ENCODE measurements at places on chromosomes 2 and 18.

- no peak for DNase-seq
Observed at GRCh38 chr2:111519071-111519470, 364.9 kb downstream of the ANAPC1 start.

DNA sequence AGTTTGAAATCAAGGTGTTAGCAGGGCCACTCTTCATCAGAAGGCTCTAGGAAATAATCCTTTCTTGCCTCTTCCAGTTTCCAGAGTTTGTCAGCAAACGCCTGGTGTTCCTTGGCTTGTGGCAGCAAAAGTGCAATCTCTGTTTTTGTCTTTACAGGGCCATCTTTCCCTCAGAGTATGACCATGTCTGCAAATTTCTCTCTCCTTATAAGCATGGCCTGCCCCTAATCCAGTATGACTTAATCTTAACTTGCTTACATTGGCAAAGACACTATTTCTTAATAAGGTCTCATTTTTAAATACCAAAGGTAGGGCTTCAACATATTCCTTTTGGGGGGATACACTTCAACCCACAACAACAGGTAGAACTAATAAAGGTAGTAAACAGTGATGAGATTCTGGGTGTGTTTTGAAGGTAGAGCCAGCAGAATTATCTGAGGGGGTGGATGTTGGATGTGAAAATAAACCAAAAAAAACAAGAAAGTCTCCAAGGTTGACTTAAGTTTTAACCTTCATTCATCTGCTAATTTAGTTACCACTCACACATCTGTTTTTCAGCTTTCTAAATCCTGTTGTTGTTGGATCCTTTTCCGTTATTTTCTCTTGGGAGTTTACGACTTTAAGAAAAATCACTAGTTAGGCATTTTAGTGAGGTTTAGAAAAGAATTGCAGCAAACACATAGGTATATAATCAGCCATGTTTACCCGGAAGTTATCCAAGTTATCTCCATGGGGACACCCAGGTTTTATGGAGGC is 234.4 kb upstream of the FIGN start:
- DNase-seq: no peak

DNA sequence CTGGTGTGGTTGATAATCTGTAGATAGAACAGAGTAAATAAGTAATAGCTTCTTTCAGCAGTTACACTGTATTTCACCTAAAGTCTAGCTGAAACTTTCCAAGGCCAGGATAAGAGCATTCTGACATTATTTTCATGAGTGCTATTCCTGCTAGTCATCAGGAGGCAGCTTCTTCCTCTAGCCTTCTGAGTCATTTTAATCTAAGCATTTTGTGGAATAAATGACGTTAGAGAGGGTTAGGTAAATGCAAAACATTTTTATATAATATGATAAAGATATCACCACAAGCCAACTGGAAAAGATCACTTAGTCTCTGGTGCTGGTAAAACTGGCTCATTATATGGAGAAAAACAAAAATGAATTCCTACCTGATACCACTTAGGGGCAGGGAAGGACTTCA is 138.5 kb downstream of the MEP1B start:
- no peak for DNase-seq

- no peak for DNase-seq
Observed at GRCh38 chr2:210226223-210226622, 976 bp upstream of the ACADL start.

DNA sequence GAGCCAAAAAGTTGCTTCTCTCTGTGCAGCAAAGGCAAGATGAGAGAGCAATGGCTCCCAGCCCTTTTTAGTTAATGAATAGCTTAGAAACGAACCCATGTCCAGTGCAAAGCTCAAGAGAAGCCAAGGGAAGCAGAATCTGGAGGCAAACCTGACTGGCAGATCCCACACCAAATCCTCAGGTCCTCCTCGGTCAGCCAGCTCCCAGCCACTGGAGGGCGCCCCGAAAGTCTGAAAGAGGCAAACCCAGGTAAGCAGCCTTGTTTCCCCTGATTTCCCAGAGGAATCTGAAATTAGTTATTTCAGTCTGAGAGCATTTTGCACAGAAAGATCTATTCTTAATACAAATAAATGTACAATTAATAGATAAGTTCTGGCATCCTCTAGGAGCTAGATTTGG is 71.3 kb upstream of the PID1 start:
- DNase-seq: no peak

DNA sequence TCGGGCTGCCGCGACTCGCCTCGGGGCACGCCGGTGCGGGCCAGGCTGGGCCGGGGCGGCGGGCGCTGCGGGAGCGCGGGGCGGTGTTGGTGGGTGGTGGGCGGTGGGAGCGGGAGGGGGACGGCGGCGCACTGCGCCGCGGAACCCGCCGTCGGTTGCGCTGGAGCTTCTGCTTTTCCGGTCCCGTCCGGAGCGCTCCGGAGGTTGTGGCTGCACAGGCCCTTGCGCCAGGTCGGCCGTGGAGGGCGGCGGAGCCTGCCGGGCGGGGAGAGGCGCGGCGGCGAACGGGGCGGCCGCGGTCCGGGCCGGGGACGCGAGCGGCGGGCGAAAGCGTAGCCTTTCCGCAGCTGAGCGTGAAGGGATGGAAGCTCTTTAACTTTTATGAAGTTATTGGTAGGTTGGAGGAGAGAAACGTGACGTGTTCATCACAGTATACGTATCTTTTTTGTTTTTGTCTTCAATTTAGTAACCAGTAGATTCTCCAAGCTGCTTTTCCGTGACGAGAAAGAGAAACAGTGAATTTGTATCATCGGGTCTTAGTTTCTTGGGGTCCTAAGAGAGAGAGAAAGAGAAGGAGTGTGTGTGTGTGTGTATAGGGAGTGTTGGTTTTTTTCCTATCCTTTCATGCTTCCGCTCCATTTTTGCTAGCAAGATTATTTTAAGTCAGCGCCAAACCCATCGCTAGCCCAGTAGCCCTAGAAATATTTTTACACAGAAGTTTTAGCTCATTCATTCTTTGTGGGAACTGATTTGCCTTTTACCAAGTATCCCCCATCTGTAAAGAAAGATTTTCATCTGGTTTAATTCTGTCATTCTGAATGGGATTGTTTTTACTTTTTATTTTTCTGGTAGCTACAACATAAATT is 535 bp downstream of the ATG4B start:
- no peak for DNase-seq

DNA sequence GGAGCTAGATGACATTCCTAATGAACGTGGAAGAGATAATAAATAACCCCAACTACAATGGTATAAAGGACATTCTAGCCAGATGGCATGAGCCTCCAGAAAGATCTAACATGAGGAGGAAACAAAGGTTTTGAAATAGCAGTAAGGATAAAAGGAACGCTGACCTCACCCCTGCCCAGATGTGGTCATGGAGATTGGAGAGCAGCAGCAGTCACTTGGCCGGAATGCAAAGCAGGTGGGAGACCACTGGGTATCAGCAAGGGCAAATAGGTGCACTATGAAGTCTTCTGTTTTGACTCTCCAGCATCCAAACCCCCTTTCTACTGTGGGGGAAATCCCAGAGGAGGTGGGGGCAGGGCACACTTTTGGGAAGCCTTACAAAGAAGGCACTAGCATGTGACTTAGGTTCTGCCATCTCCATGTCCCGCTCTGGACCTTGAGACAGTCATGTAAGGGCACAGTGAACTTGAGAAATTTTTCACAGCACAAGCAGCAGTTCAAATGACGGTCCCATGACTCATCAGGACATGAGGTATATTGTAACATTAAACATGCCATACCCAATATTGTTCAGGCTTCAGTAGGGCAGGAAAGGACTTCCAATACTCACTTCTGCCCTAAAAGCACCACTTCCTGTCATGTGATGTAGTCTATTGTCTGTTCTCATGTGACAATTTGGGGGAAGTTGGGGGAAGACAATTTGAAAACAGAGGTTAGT is 55.2 kb downstream of the METTL4 start:
- DNase-seq: no peak

GRCh38 chr2:205646680-205647079 is 35.6 kb upstream of the NRP2 start:
- DNase-seq: no peak

DNA sequence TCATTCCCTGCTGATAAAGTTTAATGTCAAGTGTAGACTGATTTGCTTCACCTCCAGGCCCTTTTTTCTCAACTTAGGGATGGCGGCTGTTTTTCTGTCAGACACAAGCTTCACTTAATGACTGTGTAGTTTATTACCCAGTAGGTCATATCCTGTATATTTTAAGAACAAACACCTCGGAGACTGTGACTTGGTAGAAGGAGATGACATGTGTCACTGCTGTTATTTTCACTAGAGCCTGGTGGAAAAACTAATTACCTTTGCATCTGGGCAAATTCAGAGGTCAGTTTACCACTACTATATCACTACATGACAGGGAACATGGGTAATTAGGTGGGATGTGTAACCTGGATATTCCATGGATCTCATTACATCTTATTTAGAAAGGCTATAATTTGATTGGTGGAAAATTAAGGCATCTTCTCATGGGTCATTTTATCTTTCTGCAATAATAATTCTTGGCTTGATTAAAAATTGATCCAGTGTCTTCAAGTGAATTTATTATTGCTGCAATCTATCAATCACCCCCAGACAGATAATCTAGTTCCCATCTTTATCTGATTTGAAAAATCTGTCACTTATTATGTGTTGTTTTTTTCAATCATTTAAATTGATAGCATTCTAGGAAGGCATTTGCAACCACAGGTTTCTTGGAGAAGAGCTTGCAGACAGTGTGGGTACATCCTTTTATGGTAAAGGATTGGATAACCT is 353.8 kb upstream of the SPRED2 start:
- DNase-seq: no peak

- DNase-seq: no peak
Observed at GRCh38 chr2:57479981-57480380, 566.6 kb upstream of the VRK2 start.

GRCh38 chr2:145739681-145740080 is 1219.8 kb upstream of the ZEB2 start:
- no peak for DNase-seq

DNA sequence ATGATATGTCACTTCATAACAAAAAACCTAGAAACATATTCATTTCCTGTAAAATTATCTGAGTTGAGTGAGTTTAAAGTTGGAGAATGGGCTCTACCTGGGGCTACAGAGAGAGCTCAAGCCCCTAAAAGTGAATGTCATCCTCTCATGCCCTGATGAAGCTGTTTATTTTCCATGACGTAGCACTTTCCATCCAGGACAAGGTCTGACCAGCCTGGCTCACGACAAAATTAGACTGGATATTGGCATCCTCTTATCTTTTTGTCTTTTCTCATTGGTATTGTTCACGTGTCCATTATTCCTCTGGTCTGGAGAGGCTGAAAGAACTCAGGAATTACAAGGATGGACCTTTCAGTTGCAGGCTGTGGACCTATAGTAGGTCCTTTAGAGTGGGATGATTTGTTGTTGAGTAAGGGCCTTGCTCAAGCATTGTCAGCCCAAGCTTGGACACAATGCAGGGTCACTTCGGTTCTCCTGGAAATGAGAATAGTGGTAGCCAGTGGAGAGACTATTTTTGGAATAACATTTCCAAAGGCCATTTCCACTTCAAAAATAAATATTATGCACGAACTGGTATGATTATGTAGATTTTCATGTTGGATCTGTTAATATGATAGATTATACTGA is 24.4 kb upstream of the TDRD15 start:
- no peak for DNase-seq

- no peak for DNase-seq
Observed at GRCh38 chr2:23426263-23426905, 41.4 kb downstream of the KLHL29 start.

GRCh38 chr2:20212459-20212870 is 12.5 kb downstream of the SDC1 start:
- no peak for DNase-seq

DNA sequence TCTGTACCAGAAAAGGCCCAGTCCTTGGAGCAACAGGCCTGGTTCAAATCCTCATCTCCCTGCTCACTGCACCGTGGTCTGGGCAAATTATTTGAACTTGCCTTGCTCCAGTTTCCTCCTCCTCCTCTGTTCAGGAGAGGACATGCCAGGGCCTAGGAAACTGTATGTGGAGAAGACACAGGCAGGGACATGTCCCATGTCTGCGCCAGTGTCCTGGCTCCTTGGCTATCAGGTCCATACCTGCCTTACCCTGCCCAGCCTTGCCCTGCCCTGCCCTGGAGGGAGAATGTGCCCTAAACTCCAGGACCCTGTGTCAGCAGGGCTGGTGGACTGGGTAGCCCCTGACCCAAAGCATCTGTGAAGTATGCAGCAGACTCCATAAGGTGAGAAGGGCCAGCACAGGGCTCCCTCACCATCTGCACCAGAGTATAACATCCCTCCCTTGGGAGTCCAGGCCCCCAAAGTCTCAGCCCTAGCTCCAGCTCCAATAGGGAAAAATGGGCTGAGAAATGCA is 165.3 kb downstream of the GALNT1 start:
- no peak for DNase-seq

GRCh38 chr18:45109271-45109670 is 428.6 kb downstream of the SETBP1 start:
- no peak for DNase-seq

DNA sequence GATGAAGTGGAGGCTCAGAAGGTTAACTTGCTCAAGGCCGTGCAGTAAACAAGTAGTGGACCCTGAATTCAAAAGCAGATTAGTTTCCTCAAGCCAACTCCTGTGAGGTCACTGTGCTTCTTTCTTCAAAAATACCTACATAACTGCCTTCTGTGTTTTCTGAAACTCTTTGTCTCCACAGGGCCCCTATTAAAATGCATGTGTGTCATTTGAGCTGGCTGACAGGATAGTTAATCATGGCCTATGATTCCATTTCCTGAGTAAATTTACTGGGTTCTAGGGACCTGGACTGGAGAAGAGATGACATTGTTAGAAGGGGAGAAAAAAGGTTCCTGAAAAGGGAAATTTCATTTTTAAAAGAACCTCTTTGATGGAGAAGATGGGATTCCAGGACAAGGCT is 12.9 kb upstream of the DTNA start:
- no peak for DNase-seq

- no peak for DNase-seq
Observed at GRCh38 chr18:12630136-12630535, 27.8 kb downstream of the SPIRE1 start.

- DNase-seq: no peak
Observed at GRCh38 chr2:109013051-109013450, 24.0 kb upstream of the EDAR start.

DNA sequence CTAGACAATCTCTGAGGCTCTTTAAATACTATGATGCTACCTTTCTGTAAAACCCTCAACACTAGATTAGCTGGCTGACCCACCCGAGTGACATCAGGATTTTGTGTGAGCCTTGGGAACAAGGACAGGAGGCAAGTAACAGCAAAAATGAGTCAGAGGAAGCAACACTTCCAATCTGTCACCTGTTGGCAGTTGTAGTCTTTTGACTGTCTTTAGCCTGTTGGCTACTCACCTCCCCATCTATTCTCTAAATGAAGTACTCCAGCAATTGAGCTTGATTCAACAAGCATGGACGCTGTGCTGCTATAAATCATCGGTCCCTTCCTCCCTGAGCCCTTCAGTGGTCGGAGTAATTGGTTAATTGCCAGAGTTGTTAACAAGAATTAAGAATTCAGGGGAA is 898.7 kb downstream of the BCL11A start:
- no peak for DNase-seq

- no peak for DNase-seq
Observed at GRCh38 chr2:218043100-218043499, 26.0 kb upstream of the RUFY4 start.

GRCh38 chr2:160570376-160570775 is 76.8 kb upstream of the RBMS1 start:
- no peak for DNase-seq

GRCh38 chr18:35117951-35118411 is 76.8 kb downstream of the MAPRE2 start:
- no peak for DNase-seq
